ENCODE measurements at places on chromosomes 5 and 9.

- no peak for DNase-seq
Measured at GRCh38 chr5:34582371-34582770, 73.8 kb upstream of the RAI14 start.

GRCh38 chr9:71761938-71762353 is 6.4 kb downstream of the CEMIP2 start:
- no peak for DNase-seq

- no peak for DNase-seq
Measured at GRCh38 chr5:16326137-16326536, 139.5 kb downstream of the ZNF622 start.

DNA sequence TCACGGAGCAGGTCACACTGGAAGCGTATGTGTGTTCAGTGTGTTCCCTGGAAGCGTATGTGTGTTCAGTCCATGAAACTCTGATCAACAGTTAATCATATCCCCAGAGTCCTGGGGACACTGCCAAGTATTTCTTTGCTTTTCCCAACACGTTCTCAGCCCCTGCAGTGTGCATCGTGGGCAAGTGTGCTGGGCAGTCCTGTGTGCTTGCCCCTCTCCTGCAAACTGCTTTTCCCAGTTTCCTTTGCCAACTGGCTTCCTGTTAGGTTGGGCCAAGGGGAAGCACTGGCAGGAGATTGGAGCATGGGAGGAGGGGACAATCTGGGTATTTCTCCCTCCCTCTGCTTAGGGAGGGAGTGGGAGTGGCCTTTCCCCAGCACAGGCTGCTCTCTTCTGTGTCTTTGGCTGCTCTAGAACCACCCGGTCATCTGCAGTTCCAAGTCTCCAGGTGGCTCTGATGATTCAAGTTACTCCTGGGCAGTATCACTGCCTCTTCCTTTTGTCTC is 36.8 kb upstream of the NEK6 start:
- DNase-seq: no peak

- DNase-seq: no peak
Measured at GRCh38 chr9:96139592-96140295, 162.2 kb downstream of the HSD17B3 start.

DNA sequence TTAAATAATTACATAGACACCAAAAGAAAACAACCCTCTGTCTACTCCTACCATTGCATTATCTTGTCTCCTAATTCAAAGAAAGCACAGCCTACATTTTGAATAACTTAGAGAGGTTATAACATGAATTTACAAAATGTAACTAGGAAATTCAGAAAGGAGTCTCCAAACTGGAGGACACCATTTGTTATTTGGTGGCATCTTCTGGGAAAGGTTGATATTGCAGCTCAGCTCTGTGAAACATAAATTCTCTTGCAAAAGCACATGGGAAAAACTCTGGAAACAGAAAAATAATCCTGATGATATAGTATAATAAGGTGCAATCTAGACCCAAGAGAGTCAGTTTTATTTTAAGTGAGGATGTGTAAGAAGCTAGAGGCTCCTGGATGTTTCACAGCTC is 215.3 kb downstream of the MLLT3 start:
- no peak for DNase-seq

- no peak for DNase-seq
Measured at GRCh38 chr9:9112001-9112720, 1312.6 kb upstream of the DMAC1 start.

- DNase-seq: no peak
Measured at GRCh38 chr5:133664422-133664821, 52.1 kb upstream of the FSTL4 start.

DNA sequence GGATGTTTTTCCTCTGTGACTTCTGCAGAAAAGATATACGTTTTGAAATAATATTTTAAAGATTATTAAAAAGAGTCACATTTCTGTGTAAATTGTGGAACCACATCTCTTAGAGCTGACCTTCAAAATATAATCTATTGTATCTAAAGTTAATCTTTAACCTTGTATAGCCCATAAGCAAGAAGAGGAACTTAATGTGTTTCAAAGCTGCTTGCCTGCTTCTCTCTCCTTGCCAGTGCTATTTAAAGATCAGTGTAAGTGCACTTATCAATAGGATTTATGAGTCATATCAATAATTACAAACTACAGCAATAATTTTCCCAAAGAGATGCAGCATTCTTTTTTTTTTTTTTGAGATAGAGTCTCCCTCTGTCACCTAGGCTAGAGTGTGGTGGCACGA is 29.4 kb upstream of the GDA start:
- no peak for DNase-seq

DNA sequence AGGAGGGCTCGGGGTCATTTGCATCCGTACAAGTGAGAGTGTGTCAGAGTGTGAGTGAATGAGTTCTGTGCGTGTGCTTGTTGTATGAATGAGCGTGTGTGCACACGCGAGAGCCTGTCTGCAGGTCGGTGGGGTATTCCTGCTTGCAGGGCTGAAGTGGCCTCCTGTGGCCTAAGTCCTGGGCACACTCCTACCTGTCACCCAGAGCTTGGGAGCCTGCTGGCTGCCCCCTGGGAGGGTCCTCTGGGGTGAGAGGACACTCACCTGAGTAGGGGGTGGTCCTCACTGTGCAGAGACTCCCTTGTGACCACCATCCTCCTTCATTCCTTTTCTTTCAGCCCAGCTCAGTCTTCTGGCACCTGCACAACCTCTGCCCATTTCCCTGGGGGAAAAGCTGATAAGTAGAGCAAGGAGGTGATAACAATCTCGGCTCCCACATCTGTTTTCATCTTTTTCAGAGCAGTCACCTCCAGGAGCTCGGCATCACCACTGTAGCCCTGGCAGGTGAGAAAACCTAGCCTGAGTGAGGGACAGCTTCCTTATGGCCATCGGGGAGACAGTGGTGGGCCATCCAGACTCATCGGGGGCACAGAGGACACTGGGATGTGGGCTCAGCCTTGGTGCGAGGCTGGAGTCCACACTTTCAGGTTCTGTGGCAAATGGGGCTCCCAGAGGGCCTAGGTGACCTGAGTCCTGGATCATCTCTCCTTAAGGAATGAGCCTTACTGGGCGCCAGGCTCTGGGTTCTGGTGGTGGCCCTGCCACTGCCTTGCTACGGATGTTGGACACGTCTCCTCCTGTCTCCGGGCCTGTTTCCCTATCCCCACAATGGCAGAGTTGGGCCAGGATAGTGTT is 38.7 kb upstream of the SYNPO start:
- DNase-seq: no peak

GRCh38 chr9:135815830-135816650 is 91.3 kb downstream of the CAMSAP1 start:
- DNase-seq: no peak

GRCh38 chr9:8826281-8826680 is 1026.7 kb upstream of the DMAC1 start:
- DNase-seq: no peak

DNA sequence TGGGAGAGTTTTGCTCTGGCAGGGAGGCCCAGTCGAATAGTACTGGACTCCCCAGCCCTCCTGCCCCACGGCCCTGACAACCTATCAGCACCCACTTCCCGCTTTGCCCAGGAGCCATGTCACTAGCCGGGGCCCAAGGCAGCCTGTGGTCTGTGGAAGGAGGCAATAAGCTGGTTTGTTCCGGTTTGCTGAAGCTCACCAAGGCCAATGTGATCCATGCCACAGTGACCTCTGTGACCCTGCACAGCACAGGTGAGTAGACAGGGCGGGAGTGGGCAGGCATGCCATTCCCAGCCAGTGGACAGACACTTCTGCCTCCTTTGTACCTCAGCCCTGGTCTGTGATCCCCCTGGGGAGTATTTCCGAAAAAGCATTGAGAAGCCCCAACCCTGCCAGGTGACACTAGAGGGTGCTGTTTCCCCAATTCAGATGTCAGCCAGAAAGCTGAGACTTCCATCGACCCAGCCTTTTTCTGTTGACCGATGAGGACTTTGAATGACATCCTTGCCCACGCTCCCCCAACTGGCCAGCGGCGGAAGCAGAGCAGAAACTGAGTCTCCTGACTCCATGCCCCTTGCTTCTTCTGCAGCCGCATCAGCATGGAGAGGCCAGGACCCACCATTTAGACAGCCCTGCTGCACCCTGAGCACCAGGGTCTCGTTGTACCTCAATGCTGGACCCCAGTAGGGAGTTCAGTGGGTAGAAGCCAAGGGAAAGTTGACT is 9.6 kb downstream of the PCYOX1L start:
- DNase-seq: no peak

Measured in stimulated activated CD4-positive, alpha-beta T cell treated with anti-CD3 and anti-CD28 coated beads, Interleukin-1b, Interleukin-23, amount 100 ng/mL, for 1 hour (primary cell).